ENCODE measurements at places on chromosomes 1 and 21.

DNA sequence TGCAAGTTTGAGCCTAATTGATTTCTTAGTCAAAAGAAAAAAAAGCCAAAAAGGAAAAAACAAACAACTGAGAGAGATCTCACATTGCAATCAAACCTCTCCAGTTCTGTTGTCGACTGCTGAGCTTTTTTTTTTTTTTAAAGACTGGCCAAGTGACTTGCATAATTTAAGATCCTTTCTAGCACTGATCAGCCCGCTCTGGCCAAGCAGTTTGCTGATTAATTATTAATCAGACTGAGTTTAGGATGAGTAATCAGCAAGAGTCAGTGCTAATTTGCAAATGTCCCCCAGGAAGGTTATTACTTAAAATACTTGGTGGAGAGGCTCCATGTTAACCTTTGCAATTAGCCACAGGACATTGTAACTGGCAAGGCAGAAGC is 39.3 kb downstream of the HMGB4 start:
- DNase-seq, result peak; percentile 84

GRCh38 chr1:87122243-87122642 is 206.4 kb upstream of the LMO4 start:
- DNase-seq, result no peak

- DNase-seq, result no peak
These were observed 11.5 kb downstream of the PHLDA3 start for GRCh38 chr1:201457508-201457960.

DNA sequence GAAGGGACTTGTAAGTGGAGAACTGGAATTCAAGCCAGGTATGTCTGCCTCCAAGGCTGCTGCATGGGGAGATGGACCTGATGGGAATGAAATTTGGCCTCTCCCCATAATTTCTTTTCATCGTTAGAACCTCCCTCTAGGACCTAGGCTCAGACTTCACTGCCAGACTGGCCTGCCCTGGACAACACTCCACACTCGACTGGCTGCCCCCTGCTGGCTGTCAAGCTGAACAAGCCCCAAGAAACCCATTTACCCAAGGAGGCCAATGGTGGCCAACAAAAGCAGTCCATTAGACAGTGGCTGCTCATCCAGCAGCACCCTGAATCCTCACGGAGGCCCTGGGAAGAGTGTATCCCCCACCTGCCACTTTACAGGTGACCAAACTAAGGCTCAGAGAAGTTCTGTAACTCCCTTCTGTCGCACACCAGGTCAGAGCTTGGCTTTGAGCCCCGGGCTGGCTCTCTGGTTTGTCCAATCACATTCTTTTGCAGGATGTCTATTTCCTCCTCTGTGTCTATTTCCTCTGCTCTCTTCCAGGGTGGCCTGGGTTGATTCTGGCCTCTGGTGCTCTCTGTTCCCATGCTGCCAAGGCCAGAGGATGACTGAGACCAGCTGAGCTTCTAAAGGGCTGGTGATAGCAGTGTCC is 3.8 kb downstream of the RNF186 start:
- peak; percentile 65 for DNase-seq

DNA sequence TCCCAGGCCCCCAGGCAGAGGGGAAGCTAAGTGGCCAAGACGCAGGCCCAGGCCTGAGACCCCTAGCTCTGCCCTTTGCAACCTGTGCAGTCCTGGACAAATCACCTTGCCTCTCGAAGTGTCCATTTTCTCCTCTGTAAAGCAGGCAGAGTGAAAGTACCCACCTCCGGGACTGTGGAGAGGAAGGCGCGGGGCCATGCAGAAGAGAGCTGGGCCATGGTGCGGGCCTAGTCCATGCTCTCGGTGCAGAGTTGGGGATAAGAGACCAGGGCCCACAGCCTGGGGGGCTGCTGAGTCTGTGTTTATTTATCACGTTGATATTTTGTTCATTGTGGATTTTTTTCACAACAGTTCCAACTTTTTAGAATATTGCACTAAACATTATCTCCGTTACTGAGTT is 160.2 kb upstream of the VAMP3 start:
- DNase-seq, result no peak

GRCh38 chr1:246398126-246398813 is 108.8 kb downstream of the SMYD3 start:
- DNase-seq, result no peak

GRCh38 chr21:39715804-39716397 is 29.1 kb upstream of the IGSF5 start:
- peak; percentile 41 for DNase-seq

- DNase-seq, result no peak
These were observed 48.6 kb downstream of the TSNAX start for GRCh38 chr1:231576804-231577718.

DNA sequence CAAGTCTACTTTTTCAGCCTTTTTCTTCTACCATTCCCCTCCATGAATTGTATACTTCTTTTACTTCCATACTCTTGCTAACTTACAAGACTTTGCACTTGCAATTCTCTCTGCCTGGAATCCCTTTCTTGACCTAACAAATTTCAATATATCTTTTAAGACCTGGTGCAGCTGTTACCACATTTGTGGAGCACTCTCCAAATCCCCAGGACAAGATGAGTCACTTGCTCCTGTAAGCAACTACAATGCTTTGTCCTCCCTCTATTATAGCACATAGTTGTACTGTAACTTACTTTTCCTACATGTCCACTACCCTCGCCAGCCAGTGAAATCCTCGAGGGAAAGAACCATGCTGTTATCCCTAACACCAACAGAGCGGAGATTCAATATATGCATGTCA is 43.1 kb downstream of the WARS2 start:
- peak; percentile 77 for DNase-seq

Data from fibroblast of mammary gland (primary cell).